GM04503 (cell line): ENCODE measurements at places on chromosomes 2 and 18.

- DNase-seq: no peak
These were observed 69.7 kb downstream of the ZNF521 start for GRCh38 chr18:25282282-25282681.

DNA sequence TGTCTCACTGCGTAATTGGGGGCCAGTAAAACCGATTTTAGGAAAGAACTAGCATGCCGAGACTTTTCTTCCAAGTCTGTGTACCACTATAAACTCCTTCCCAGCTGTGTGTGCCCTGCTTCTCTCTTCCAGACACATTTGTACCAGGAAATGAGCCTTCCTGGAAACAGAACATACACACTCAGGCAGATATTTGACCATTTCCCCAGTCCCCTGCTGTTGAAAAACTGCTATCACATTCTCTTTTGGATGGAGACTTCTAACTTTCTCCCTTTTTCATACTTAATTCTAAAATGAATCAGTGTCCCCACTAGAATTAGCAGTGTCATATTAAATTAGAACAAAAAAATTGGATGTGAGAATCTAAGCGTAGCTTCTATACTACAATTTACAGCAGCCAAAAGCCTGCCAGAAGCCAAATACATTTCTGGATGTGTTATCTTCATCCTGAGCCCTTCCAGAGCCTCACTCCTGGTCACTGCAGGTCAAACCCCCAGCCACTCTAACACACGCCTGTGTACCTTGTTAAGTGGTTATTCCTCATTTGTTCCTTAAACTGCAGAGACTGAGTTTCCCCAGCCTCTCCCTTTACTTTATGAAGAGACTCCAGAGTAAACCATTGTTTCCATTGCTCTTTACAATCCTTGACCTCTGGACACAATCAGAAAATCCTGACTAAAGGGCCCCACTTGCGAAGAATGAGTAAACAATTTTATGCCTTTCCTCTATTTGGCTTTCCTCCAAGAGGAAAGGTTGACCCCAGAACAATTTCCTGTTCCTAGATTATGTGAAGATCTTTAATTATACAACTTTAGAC, 20.4 kb downstream of the DSG4 start:
- no peak for DNase-seq

- no peak for DNase-seq
These were observed 106.5 kb upstream of the CHRNA1 start for GRCh38 chr2:174870787-174871186.

DNA sequence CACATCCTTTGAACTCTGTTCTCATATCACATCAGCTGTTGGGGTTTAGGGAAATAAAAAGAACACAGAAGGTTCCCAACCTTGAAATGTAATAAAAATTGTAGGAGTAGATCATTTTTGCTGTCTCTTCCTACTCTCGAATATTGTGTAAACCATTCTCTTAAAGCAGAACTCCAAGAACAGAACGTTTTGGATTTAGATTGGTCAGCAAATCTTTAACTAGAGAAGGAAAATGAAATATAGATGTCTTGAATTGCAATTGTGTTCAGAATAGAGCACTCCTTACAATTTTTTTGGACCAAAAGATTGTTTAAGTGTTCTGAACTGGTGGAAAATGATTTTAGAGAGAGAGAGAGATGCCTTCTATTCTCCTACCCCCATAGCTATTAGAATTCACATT, 23.9 kb upstream of the THSD7B start:
- no peak for DNase-seq

- no peak for DNase-seq
These were observed 29.6 kb downstream of the NEMP2 start for GRCh38 chr2:190504912-190505311.

- no peak for DNase-seq
These were observed 456.5 kb upstream of the CWC22 start for GRCh38 chr2:180463608-180464007.

DNA sequence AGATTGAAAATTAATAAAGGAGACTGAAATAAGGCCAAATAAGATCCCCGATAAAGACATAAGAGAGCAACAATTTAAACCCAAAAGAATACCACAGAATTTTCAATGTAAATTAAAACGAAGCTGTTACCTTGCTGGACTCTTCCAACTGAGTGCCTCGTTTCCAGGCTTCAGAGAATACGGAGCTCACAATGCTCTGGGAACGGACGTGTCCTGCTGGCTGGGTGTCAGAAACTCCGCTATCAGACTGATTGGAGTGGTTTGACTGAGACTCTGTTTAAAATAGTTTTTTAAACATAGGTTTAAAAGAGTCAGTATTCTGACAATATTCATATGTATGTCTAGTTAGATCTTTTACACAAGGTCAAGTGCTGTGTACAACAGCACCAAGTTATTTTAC, 90.4 kb downstream of the RAPH1 start:
- DNase-seq: no peak
